Suppressor macrophage (primary cell): ENCODE measurements at places on chromosomes 16 and 17.

GRCh38 chr17:45316434-45317110, at the start of gene MAP3K14:
MAP3K14 (minus strand) TSS chr17:45317020; CDS start chr17:45290745, 26,275 bp downstream.
- DNase-seq: peak; percentile 88

GRCh38 chr17:2631211-2631610, 37.8 kb downstream of the PAFAH1B1 start:
- no peak for DNase-seq

DNA sequence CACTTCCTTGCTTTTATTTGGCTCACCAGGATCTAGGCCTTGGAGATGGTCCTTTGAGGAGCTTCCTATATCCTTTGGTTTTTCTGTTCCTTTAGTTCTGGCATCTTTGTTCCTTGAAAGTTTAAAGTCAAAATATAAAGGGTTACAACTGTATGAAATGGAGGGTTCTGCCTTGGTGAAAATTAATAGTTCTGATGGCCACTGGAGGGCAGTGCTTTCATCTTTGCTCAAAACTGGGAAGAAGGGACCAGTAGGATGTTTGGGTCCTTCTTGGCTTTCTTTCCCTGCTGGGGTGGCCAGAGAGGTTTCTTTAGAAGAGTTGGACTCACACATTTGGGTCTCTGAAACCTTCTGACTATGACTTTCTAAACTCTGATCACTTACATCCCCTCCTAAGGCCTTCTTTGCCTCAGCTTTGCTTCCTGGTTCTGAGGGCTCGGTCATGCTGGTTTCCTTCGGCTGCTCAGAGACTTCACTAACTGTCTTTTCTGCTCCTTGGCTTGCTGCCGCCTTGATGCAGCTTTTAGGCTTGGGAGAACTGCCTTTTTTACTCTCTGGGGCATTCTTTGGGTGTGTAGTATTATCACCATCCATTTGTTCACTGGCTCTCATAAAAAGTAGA, 10.9 kb upstream of the ITGA2B start:
- peak; percentile 37 for DNase-seq

DNA sequence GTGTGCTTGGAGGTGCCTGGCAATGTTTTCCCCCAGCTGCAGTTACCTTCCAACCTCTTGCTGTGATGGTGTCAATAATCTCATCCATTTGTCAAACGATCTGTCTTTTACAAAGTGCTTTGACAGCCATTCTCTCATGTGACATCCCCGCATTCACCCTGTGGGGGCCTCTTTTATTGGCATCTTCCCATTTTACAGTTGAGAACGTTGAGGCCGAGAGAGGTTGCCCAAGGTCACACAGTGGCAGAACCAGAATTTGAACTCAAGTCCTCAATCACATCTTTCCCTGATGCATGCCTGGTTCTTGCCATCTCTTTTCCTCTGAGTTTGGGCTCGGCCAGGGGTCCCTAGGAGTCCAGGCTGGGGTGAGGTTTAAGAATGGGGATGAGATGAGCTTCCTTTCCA, 1.5 kb downstream of the TAOK2 start:
- no peak for DNase-seq

GRCh38 chr17:10368561-10368960, 4.2 kb downstream of the MYH13 start:
- DNase-seq: no peak
